Esophagus muscularis mucosa (tissue), 4 donors: ENCODE measurements at places on chromosomes 6 and 20. TPM values are rescaled to one million over a fixed set of nuclear protein-coding genes. Genes with fewer than 3 reads are reported as not detected.

KCNG1 gene
- total RNA-seq, result 0.42 TPM

SLC13A3 gene
- total RNA-seq, result 0.58 TPM

SLC24A3 gene
- 11.5 TPM for total RNA-seq

GABRR2 gene
- 0.45 TPM for total RNA-seq

FERMT1 gene
- total RNA-seq, result 0.34 TPM

DNA sequence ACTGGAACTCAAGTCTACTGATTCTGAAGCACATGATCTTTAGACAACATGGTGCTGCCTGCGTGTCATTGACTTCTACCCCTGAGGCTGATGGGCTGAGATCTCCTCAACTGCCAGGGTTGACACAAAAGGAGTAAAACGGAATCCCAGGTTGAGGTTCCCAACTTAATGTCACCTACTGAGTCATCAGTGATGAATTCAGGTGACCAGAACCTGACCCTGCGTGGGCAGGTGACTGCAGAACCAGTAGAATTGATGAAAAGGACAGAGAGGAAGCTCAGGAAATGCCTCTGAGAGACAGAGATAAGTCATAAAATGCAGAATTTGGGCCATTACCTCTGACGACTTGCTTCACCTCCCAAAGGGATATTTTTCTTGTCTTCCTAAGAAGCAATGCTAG is 7.7 kb upstream of the KIZ start:
- peak; percentile 74 for DNase-seq

DNA sequence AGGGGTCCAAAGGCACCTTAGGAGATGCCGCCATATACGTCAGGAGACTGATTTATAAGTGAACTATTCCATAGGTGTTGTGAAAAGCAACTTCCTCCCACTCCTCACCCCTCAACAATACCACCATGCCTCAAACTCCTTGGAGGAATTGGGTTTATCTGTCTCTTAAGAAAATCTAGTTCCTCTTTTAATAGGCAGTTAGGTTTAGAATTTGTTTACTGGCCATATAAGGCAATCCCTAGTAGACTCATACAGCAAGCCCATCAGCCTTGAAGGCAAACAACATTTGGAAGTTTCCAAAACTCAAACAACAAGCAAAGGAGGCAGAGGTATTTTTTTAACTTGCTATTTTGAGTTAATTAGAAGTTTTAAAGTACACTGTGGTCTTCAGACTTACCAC is 66.1 kb downstream of the PRND start:
- no peak for DNase-seq

DNA sequence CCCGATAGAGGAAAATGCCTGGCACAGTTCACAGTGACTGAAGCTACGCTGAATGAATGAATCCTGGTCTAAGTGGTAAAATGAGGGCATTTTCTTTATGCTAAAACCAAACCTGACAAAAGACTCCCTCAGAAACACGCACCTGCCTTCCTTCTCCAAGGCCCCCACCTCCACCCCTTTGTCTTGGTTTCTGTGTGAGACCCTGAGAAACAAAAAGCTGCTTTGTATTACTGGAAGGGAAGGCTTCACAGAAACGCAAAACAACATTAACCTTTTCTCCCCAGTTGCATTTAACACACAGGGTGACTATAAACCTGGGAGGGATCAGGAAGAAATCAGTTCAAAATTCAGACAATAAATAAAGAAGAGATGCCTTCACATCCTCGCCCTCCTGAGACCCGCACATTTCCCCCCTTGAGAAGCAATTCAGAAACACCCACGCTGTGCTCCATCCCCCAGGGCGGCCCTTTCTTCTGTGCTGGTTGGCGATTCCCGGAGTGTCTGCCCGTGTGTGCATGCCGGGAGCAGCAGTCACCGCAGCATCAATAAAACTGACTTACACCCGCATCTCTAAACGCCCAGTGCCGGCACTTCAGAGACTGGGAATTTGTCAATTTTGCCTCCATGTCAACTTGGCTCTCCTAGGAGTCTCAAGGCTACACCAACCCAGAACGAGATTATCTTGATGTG is 67.2 kb upstream of the TRAF3IP2 start:
- no peak for DNase-seq

- DNase-seq, result no peak
These were observed 7.2 kb upstream of the FAM50B start for GRCh38 chr6:3841711-3842565.

- DNase-seq, result no peak
These were observed 1.3 kb downstream of the LSM14B start for GRCh38 chr20:62123450-62124118.

DNA sequence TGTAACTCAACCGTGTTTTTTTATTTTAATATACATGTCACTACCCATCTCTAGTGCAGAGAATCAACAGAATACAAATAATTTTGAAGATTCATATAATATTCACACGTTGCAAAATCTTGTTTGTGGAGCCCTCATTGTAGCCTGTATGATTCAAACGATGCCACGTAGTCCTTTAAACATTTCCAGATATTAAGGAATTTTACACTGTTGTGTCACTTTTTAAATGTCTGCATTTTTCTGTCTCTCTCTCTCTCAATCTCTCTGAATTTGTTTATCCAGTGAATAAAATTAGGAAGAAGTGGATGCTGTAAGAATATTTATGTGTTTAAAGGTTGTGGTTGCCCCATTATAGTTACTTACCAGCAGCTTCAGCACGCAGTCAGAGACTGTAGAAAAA is 262.0 kb downstream of the PAX1 start:
- no peak for DNase-seq
